ENCODE measurements at places on chromosomes 4 and X.

GRCh38 chrX:77597090-77597489 lies 149.9 kb downstream of the FGF16 start:
- DNase-seq, result no peak

DNA sequence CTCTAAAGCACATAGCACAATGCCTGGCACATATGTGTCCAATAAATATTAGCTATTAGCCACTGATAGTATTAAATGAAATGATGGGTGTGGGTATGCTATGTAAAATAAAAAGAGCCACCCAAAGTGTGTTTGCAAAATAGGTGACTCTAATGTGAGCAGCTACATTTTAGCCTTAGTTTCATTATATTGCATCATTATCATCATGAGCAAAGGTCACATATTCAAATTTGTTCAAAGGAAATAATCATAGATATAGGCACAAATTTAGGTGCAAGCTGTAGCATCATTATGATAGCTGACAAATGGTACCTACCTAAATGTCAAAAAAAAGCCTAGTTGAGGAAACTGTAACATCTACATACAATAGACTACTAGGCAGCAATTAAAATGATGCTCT lies 373.9 kb upstream of the FGF13 start:
- no peak for DNase-seq

DNA sequence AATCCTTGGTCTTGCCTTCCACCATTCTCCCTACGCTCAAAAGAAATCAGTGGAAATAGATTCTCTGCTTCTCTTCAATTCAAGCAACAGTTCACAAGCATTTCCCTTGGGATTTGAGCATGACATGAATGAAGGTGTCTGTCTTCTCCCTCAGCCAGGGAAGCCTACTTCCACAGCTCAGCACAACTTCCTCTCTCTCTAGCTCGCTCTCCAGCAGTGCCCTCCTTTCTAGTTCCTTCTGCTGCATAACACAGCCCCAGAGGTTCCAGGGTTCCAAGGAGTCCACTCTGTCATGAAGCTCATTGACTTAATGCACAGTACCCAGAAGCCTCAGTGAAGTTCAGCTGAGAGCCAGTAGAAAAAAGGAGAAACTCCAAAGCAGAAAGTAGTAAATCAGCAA lies 81.3 kb downstream of the PLS3 start:
- no peak for DNase-seq

DNA sequence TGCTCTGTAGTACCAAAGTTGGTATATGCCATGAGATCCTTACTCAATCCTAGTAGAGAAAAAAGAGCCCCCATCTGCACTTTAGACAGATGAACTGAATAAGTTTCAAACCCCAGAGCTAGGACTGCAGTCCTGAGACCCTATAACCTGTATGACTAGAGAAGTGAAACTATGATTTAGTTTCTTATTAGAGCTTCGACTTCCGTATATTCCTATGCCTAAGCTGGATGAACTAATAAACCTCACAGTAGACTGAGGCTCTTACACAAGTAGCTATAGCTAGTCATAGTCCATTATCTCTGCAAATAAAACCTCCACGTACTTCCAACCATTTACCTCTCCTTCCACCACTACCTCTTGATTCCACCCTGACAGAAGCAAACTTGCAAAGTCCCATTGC lies 6.3 kb upstream of the OTUD4 start:
- no peak for DNase-seq

DNA sequence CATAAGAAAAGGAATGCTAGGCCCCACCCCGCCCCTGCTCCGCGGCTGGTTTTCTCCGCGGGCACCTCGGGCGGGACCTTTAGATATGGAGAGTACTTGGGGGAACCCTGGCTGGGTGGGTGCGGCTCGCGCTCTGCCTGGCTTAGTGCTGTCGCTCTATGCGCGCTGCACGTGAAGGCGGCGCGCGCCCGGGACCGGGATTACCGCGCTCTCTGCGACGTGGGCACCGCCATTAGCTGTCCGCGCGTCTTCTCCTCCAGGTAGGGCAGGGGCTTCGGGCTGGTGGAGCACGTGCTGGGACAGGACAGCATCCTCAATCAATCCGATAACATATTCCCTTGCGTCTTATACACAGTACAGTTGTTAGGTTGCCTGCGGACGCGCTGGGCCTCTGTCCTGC lies 56.0 kb downstream of the MAGEB10 start:
- DNase-seq, result no peak

DNA sequence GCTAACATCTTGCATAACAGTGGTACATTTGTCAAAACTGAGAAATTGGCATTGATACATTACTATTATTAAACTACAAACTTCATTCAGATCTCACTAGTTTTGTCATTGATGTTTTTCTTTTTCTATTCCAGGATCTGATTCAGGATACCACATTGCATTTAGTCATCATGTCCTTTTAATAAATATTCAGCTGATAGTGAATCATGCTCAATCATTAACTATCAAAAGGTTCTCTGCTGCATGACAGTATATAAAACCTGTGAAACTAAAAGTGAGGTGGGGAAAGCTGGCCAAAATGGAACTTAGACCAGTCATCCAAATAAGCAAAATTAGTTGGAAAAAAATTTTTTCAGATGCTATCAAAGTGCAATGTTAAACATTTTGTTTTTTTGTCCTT lies 28.1 kb upstream of the HS6ST2 start:
- no peak for DNase-seq

GRCh38 chr4:54100595-54101189 lies 729 bp downstream of the GSX2 start:
- DNase-seq, result no peak

DNA sequence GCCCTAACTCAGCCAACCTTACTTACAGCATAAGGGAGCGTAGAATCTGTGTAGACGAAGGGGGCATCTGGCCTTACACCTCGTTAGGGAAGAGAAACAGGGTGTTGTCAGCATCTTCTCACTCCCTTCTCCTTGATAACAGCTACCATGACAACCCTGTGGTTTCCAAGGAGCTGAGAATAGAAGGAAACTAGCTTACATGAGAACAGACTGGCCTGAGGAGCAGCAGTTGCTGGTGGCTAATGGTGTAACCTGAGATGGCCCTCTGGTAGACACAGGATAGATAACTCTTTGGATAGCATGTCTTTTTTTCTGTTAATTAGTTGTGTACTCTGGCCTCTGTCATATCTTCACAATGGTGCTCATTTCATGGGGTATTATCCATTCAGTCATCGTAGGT lies 14.6 kb downstream of the PLP1 start:
- DNase-seq, result no peak

DNA sequence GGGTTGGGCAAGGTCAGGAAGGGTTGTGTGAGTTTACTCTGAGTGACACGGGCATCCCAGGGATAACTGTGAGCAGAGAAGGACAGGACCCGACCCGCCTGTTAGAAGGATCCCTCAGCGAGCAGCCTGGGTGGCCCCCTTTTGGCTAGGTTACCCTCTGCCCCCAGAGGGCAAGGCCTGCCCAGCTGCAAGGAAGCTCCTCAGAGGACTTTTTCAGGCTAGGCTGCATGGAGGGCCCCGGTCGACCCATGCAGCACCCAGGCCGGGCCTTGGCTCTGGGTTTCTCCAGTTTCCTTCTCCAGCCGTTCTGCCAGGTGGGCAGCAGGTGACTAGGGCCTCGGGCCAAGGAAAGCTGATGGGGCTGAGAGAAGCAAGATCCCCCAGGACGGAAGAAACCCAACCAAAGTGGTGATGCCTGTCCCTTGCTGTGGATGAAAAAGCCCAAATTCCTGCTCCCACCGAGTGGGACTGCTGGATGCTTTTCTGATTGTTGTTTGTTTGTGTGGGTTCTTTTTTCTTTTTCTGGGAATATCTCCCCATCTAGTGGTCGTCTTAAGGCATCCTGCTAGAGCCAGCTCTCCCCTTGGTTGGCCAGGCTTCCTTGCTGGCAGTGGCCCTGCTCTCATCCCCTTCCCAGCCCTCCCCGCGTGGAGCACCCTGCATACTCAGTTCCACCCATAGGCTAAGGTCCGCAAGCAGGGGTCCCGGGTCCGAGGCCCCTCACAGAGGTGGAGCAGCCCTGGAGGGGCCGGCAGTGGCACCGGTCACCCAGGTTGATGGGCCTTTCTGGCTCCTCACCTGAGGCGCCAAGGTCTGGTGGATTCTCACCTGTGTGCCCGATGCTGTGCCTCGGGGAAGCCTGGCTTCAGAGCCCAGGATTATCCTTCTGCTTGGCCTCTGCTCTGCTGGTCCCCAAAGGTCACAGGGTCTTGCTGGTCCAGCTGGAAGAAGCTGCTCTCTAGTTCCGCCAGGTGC lies 1.8 kb downstream of the ZFP92 start:
- no peak for DNase-seq

DNA sequence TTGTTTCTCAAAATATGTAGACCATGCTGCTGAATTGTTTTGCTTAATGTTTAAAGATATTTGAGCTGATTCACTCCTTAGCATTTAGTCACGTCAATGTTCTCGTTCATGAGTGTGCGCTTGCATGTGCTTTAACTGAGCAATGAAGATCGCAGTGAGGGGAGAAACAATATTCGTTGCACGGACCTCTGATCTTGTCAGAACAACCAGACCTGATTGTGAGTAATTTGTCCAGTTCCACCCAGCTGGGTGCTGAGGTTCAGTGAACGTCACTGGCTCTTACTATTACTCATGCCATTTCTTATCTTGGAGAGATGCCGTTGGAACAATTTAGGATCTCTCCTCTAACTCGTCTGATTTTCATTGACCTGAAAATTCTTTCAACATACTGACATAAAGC lies 15.0 kb upstream of the PRKX start:
- no peak for DNase-seq

DNA sequence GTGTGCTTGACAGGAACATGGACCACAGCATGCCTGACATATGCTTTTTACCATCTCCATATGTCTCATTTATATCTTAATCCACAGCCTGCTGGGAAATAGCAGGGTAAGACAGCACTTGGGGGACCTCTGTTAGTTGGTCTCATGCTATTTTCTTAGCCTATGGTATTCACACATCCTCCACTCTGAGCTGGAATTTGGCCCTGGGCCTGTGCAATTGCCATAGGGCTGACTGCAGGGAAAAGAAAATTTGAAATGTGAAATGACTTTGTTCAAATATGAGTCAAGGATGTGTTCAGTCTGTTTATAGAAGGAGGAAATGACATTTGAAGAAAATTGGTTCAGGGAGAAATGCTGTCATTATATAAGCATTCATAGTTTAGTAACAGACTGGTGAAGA lies 9.6 kb upstream of the MAP7D3 start:
- no peak for DNase-seq

DNA sequence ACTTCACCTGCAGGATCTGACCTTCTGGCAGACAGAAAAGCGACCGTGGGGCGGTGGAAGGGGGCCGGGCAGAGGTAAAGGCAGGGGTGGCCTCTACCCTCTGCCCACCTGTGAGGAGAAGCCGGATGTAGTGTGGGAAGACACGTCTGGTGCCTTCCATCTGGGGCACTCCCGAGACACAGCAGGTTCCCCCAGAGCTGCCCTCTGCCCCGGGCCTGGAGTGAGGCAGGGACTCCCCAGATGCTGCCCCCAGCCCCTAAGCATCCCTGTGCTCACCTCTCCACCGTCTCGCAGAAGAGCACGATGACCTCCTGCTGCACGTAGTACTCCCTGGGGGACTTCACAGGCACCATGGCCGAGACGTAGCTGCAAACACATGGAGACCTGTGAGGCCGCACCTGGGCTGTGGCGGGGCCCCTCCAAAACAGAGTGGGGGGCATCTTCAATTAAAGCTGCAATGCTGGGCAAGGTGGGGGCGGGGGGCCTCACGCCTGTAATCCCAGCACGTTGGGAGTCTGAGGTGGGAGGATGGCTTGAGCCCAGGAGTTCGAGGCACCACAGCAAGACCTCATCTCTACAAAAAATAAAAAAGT lies 75.3 kb upstream of the MXD4 start:
- DNase-seq, result no peak

GRCh38 chr4:124757126-124757525 lies 44.6 kb upstream of the ANKRD50 start:
- DNase-seq, result no peak

GRCh38 chr4:138996090-138996489 lies 19.5 kb upstream of the NOCT start:
- DNase-seq, result no peak
